GDM1 (cell line): ENCODE measurements at places on chromosomes 13 and 19.

GRCh38 chr19:657611-658010 lies 5.4 kb downstream of the RNF126 start:
- DNase-seq, result no peak

GRCh38 chr13:23558675-23559536 lies 11.3 kb upstream of the TNFRSF19 start:
- peak; percentile 43 for DNase-seq

DNA sequence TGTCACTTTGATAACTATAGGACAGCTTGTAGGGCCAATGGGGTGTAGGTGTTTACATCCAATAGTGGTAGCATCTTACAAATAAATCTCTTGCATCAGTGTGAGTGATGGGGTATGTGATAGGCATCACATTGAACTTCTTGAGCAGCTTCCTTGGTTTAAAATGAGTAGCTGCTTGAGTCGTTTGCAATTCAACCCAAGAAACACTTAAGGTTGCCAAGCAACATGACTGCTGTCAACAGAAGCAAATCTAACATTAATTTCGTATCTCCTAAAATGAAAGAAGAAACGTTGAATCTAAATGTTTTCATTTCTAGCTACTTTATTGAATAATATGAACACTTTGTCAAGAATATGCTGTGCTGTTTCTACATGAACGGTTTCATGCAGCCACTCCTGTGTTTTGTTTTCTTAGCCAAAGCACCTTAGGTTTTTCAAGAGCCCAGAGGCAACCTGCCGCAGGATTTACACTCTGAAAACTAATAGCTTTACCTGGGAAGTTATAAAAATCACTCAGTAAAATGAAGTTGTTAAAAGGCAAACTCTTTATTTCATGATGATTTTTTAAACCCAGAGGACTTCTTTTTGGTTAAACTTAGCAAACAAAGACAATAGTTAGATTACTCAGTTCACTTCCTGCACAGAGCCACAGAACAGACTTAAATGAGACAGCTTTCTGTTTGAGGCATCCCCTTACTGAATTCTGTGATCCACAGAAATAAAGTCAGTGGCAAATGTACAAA lies 305.2 kb downstream of the MTUS2 start:
- DNase-seq, result no peak

GRCh38 chr13:22470075-22470474 lies 710.7 kb upstream of the SGCG start:
- DNase-seq, result no peak

DNA sequence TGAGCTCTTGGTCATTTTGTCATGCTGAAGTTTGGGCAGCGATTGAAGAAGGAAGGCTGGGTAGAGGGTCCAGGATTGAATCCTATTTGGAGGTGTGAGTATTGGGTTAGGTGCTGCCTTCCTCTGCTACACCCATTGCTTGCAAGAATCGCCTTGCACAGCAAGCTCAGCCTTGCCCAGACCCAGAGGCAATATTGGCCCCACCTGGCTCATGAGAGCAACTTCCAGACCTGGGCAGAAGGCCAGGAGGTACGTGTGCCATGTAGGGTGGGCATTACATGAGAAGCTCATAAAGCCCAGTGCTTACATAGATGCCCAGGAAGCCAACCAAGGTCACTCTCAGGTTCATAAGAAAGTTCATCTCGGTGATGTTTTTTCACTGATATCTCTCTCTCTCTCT lies 718.0 kb downstream of the EFNB2 start:
- no peak for DNase-seq

DNA sequence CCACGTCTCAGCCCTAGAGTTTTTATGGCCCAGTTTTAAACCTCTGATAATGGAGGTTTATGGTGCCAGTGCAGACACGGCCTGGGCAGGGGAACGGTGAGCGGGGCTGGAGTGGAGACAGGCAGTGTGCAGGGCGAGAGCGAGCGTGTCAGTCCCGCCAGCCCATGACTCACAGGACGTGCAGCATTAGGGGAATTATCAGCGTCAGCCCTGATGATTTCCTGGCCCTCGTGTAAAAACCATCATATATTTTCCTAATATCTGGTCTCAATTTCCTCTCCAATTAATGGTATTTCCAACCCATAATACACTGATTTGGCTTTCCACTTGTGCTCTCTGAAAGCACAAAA lies 104.6 kb upstream of the VSTM2B start:
- DNase-seq, result no peak

GRCh38 chr13:35961461-35962220 lies 169.5 kb downstream of the DCLK1 start:
- no peak for DNase-seq

GRCh38 chr13:81304121-81304659 lies 963.3 kb upstream of the SPRY2 start:
- no peak for DNase-seq

DNA sequence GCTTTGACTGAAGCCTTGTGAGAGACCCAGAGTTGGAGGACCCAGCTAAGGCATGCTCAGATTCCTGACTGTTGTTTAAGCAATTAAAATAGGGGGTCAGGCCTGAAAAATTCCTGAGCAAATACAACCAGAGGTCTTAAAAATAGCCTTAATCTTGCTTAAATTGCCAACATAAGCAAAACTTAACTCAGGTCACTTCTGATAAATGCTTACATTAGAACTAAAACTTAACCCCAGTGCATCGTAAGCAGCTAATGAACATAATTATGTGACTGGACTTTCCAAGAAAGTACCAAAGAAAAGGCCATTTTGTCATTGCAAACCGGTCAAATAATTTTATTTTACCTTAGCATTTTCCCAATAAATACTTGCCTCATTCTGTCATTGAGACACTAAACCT lies 294.5 kb downstream of the ENOX1 start:
- DNase-seq, result no peak

DNA sequence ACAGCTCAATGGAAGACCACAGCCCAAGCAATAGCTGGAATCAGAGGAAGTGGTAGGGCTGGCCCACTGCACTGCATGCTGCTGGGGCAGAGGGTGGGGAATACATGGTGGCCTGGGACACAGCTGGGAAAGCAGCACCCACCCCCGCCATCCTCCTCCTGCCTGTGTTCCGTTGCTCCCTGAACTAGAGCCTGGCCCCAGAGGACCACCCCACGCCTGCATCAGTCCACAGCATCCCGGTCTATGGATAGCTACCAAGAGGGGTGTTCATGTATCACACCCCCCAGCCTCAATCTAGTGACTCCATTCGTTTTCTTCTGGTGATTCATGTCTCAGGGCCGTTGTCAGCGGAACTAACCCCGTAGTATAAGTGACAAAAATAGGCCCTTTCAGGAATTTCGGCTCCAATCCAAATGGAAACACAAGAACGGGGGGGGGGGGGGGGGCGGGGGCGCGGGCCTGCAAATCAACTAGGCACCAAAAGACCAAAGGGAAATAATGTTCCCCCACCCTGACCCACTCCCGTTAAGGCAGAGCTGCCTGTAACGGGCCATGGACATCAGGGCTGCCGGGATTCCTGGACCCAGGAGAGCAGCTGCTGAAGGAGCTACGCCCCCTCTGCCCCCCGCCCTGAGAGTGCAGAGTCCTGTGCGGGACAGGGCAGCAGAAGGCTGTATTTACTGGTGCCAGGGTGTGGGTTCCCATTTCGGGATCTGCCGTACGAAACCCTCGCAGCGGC lies 18.9 kb upstream of the EPHX3 start:
- DNase-seq, result no peak

DNA sequence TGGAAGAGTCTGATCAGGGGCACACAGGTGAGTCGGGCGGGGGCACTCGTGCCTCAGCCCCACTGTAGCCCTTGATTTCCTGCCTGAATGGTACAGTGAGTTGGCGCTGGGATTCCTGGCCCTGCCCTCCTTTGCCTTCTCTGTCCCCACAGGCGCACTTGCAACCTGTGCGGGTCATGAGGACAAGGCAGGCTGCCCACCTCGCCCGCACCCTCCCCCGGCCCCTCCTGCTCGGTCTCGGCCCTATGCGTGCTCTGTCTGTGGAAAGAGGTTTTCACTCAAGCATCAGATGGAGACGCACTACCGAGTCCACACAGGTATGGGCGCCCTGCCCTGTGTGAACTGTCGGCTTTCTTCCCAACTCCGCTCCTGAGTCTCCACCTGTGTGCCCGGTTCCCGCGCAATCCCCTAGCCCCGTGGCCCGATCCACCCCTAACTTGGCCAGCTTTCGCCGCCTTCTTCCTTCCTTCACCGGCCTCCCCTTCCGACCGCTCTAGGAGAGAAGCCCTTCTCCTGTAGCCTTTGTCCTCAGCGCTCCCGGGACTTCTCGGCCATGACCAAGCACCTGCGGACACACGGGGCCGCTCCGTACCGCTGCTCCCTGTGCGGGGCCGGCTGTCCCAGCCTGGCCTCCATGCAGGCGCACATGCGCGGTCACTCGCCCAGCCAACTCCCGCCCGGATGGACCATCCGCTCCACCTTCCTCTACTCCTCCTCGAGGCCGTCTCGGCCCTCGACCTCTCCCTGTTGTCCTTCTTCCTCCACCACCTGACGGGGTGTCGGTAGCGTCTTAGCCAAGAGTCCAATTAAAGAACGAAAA lies 1.6 kb upstream of the KMT2B start:
- DNase-seq, result no peak

- no peak for DNase-seq
These were observed 320.1 kb downstream of the ZNF536 start for GRCh38 chr19:30692181-30692811.

DNA sequence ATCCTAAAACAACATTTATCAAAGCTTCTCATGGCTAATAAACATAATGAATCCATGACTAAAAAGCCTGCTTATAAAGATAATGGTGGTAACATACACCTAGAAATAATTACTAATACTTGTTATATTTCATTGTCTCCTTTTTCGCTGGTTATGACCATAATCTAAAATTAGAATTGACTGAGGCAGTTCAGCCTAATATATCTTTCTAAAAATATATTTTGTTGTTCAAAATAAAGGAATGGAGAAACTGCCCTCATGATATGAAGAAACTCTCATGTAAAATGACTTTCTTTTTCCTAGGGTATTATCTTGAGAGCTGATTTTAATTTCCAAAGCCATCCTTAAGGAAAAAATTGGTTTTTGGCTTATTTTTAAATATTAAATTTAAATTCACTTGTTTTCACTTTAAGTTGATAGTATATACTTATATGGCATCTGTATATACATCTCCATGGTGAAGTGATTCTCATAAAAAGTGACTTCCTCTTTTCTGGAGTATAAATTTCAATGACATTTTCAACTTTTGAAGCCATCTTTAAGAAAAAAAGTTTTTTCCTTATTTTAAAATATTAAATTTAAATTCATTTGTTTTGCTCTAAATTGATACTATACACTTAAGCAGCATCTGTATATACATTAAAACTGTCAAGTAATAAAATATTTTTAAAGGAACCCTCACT lies 204.6 kb downstream of the VWA8 start:
- DNase-seq, result no peak

- DNase-seq, result peak; percentile 89
These were observed 29.7 kb downstream of the GPX4 start for GRCh38 chr19:1133471-1133929.

DNA sequence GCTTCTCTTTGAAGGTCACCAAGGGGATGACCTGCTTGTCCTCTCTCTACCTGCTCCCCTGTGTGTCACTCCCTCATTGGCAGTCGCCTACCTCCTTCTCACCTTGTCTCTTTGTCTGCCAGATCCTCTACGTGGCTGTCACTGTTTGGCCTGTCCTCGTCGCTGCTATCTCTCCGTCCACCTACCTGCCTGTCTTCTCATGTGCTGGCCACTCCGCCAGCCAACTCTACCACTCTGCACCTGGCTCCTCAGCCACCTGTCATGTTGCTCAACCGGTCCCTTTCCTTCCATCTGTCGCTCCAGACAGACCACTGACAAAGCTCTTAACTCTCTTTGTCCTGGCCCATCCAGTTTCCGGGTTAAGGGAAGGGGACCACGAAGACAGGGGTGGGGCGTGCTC lies at the start of gene KLK12:
KLK12 (minus strand) TSS at position 299 of the 400 bp plus-strand sequence. CDS start 381 bp downstream, outside the sequence.
- no peak for DNase-seq

GRCh38 chr13:40024967-40025714 lies 369.7 kb downstream of the COG6 start:
- no peak for DNase-seq

DNA sequence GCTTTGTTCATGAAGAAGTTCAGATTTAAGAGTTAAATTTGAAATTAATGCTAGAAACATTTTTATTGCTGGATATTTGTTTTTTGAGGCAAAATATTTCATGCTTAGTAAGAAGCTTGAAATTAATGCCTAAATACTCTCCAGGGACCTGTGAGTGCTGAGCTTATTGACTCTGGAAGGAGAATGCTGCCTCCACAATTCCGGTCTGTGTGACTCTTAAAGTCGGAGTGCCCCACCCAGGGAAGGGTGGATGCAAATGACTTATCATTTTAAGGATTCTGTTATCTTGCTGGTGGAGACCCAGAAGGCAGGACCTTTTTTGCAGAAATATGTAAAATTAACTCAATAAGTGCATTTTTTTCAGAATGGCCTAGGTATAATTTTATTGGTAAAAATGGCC lies 143.8 kb upstream of the RXFP2 start:
- DNase-seq, result no peak

DNA sequence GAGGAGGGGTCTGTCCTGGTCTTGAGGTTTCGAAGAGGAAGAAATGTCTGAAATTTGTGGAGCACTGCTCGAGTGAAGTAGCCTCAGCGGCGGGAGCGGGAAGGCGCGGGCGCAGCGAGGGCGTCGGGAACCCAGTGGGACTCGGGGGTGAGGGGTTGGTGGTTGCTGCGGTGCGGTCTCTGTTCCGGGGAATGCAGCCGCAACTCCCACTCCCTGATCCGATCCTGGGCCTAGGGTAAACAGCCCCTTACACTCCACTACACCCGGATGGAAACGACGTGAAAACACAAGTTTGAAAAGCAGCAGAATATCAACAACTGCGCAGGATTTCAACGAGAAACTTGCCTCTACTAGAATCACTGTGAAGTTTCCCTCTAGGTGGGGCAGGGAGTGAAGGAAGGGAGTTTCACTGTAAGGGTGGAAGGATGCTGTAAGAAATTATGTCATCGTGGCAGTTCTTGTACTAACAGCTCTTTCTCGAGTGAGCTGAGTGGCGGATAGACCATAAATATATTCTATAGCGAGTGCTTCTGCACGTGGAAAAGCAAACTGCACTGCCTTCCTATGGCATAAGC lies 2.0 kb upstream of the KLF12 start:
- no peak for DNase-seq

- no peak for DNase-seq
These were observed 4.3 kb downstream of the N4BP2L1 start for GRCh38 chr13:32423592-32423991.

- DNase-seq, result no peak
These were observed 2.4 kb upstream of the RGL3 start for GRCh38 chr19:11421371-11422098.

DNA sequence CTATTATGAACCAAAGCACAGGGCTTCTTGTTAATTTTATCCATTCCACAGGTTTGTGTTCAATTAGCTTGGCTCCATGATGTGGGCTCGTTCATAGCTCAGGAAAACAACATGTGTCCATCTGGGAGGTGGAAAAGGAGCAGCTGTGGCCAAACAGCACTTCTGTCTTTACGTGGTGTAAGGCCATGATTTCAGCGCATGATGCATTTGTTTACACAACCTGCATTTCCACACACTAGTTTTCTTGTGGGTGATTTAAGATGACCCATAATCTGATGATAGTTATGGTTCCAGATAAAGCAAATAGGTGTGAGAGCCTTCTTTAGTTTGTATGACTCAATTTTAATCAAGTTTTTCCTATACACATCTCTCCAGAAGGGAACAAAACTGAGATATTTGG lies 101.7 kb downstream of the TNFRSF19 start:
- no peak for DNase-seq

GRCh38 chr13:28492569-28493367 lies 2.2 kb downstream of the FLT1 start:
- no peak for DNase-seq
